ENCODE measurements at places on chromosomes 13 and 19. TPM values are rescaled to one million over a fixed set of nuclear protein-coding genes. Genes with fewer than 3 reads are reported as not detected.
A peak's percentile ranks its signal among the peaks of the same experiment; 100 is the strongest.

The FPR3 gene
- not detected for total RNA-seq

The NDUFS7 gene
- total RNA-seq, result 135 TPM

DNA sequence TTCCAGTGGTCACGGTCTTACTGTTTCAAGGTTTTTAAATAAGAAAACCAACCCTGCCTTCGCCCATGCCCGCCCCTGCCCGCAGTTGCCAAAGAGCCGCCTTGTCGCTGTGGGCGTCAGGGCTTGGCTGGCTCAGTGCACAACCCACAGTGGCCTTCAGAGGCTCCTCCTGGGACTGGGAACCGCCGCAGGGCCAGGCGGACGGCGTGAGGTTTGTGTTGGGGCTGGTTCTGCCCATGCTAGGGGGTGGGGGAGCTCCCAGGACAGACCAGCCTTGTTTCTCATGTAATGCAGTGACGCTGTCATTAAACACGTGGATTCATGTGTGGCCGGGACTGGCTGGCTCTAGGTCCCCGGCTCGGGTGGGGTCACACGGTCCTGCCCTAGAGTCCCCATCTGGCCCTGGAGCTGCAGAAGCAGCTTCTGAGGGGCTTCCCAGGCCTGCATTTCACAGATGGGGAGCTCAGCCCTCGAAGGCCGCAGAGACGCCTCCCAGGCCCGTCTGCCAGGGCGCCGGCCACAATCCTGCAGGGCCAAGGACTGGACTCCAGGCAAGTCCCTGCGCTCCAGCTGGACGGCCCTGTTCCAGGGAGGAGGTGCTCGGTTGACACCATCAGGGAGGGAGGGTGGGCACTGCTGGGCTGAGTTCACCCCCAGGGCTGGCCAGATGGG is 2.4 kb upstream of the TEKTIP1 start:
- DNase-seq, result no peak

GRCh38 chr13:98236197-98236596 is 59.1 kb upstream of the RNF113B start:
- DNase-seq, result no peak

DNA sequence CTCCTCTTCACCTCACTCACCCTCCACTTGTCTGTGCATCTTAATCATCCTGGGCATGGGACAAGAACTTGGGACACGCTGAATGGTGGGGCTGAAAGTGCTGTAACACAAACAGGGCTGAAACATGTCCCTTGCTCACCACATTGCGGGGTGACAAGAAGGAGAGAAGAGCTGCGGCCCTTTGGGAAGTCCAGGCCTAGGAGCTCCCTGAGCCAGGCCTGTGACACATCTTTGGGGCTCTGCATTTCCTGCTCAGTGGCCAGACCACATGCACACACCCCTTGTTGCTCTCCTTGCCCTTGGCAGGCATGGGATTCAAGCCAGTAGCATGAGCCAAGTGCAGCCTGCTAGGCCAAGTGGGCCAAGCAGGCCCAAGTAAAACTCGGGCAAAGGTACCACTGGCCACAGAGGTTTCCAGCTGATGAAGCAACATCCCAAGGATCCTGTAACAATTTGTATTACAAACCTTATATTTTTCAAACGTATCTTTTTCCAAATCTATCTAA is 1384.3 kb upstream of the PCDH20 start:
- no peak for DNase-seq

The GFY gene
- total RNA-seq, result not detected

The LENG1 gene
- total RNA-seq, result 8.0 TPM

- DNase-seq, result no peak
Observed at GRCh38 chr13:112053744-112054615, 13.0 kb upstream of the SOX1 start.

The TMPRSS9 gene
- not detected for total RNA-seq

The PEAK3 gene
- 0.54 TPM for total RNA-seq

DNA sequence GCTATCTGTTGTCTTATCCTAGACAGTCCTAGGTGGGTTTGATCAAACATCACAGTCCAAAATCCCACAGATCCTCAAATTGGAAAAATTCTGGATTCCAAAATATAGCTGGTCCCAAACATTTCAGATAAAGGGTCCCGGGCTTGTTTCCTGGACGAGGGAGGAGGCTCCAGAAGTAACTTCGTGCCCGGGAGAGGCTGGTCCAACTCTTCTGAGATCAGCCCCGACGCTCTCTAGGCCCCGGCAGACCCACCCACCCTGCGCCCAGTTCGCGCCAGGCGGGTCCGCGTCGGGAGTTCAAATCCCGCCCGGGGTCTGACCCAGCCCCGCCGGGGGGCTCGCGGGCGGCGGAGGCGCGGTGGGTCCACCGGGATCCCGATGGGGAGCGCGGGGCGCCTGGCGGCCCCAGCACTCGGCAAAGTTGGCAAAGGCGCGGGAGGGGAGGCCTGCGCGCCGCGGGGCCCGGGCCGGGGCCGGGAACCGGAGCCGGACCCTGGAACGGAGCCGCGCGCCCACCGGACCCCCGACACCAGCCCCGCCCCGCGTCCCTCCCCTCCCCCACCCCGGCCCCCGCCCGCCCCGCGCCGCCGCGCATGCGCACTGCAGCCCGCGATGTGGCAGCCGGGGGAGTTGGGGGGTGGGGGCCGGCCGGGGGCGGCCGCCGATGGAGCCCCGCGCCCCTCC is 513 bp downstream of the MIER2 start:
- DNase-seq, result no peak

- no peak for DNase-seq
Observed at GRCh38 chr19:1935484-1936208, 5.3 kb upstream of the CSNK1G2 start.

The PRRG2 gene
- 0.49 TPM for total RNA-seq

DNA sequence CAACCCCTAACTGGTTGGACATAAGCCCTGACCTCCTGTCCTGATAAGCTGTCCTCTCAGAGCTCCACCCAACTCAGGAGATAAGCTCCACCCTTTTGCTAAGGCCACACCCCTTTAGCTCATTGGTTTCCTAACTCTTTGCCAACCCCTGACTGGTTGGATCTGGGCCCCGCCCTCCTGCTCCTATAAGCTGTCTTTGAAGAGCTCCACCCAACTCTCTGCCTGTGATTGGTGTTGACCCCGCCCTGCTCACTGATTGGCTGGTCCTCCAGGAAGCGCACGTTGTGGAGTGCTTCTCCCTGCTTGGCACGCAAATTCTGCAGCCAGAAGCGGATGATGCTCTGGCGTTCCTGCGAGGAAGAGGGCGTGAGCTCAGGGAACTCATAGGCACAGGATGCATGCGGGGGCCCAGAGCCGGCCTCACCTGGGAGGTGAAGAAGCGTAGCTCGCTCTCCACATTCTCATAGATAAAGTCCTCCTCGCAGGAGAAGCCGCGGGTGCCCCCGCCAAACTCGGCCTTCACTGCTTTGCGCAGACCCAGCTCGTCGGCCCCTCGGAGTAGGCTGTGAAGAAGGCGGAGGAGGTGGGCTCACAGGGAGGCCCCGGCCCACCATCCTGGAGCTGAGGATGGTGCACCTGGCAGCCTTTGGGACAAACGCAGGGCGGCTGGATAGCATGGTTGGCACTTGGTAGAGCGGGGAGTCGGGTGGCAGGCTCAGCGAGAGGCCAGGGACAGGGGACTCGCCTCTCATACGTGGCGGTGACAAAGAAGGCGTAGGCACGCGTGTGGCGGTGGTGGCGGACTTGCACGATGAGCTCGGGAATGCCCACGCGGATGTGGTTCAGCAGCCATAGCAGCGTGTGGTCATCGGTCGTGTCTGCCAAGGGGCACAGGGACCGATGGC is 1.7 kb downstream of the ANO8 start:
- DNase-seq, result peak; percentile 72

GRCh38 chr19:4379383-4380253 is 20.7 kb downstream of the SH3GL1 start:
- DNase-seq, result peak; percentile 65

GRCh38 chr19:31759359-31759758 is 410.1 kb upstream of the TSHZ3 start:
- DNase-seq, result no peak

The IRGC gene
- not detected for total RNA-seq

DNA sequence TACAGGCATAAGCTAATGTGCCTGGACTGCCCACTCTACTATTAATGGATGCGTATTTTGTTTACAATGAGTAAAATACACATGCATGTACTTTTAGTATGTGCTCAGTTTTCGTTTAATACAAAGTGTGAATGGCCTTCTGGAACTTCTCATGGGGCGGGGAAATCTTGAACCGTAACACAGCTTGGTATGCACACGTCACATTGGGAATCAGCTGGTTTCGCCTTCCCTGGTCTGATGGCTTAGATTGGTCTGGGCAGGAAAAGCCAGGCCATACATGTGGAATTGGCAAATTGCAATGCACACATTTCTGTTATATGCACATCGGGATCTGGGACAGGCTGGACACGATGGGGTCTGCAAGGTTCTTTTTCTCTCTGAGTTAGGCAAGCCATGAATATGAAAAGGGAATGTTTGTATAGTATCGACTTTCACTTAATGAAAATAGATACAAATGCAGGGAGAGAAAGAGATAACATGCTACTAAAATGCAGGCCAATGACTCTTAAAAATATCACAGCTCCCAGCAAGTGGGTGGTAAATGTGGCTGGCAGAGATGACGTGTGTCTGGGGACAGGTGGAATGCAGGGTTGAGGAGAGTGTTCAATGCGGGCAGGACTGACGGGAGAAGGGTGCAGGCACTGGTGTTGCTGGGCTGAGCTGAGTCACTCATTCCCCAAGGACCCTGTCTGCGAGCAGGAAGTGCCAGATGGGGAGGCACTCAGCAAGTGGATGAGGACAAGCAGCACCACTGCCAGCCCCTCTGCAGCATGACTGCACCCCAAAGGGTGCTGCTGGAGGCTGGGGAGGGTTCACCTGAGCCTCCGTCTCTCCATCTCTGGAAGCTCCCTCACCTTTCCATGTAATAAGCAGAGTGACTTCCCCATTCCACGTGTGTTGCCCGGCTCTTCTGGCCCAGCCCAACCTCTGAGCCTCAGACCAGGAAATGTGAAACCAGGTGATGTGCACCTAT is 204.0 kb upstream of the GPR12 start:
- no peak for DNase-seq

Measured in activated CD8-positive, alpha-beta memory T cell treated with anti-CD3 and anti-CD28 coated beads, Interleukin-2, amount 10 ng/mL, durations not matched to agents 7 days and 5 days (primary cell).